ENCODE measurements at places on chromosomes 4 and X. TPM values are rescaled to one million over a fixed set of nuclear protein-coding genes. Genes with fewer than 3 reads are reported as not detected.

DNA sequence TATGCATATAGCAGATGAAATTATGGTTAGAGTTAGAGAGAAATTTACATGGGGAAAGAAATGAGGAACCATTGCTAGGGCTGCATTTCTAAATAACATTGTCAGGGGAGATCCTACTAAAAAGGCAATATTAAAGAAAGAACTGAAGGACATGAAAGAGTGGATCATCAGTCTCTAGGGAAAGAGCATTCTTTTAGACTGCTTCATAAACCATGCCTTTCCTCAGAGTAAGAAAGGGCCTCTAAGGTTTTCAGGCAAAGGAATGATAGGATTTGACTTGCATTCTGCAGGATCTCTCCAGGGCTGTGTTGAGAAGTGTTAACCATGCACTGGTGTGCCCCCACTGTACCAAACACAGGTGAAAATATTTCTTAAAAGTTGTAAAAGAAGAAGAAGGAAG, 385.4 kb upstream of the MAD2L1 start:
- no peak for DNase-seq

DNA sequence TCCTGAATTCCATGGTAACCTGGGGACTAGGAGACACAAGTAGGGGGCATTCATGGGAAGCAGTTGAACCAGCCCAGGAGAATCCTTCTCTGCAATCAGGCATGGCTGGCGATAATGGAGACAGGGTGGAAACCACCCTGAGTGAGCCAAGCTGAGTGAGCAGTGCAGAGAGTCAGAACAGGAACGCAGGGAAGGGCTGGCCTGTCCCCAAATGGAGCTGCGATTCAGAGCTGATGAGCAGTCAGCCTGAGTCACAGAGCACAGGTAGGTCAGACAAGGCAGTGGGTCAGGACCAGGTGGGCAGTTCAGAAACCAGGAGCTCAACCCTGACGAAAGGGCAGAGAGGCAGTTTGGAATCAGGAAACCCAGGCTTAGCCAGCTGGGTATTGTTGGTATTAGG, 129.0 kb downstream of the BTC start:
- no peak for DNase-seq

The FIP1L1 gene
- polyA plus RNA-seq, result 35.1 TPM

- DNase-seq, result no peak
These were observed 58.2 kb downstream of the ZNF827 start for GRCh38 chr4:145880355-145880960.

GRCh38 chr4:77877771-77878565, 15.3 kb downstream of the MRPL1 start:
- DNase-seq, result no peak

The HPSE gene
- 4.3 TPM for polyA plus RNA-seq

DNA sequence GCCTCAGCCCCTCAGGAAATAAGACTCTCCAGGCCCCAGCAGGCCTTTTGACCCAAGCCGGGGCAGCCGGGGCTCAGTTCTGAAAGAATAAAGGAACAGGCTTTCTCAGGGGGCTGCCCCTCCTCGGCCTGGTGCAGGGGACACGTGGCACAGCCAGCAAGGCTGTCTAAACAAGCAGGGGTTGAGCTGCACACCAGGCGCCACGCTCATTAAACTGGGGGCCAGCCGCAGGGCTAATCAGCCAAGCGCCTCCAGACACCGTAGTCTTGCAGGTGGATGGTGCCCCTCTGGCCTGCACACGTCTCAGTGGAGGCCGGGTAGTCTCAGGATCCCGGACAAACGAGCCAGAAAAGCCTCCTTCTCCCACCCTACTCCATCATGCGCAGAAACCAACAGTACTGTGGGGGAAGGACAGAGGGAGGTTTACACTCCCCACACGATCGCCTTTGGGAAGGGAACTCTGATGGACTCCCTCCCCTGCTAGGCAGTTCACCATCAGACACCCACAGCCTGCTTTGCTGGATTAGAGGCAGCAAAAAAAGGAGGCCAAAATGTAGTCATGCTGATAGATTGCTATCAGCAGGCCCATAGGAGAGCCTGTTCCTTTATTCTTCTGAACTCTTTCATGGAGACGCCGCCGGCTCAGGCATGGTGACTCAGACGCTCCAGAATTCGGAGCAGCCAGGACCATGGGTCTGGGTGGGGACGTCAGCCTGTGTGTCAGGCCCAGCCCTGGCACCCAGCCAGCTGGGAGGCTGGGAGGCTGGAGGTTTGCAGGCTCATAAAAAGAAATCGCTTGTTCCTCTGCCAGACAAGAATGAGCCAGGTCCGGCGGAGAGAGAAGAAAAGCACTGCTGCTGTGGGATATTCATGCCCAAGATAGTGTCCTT, 342.4 kb downstream of the BCOR start:
- DNase-seq, result peak; percentile 68

DNA sequence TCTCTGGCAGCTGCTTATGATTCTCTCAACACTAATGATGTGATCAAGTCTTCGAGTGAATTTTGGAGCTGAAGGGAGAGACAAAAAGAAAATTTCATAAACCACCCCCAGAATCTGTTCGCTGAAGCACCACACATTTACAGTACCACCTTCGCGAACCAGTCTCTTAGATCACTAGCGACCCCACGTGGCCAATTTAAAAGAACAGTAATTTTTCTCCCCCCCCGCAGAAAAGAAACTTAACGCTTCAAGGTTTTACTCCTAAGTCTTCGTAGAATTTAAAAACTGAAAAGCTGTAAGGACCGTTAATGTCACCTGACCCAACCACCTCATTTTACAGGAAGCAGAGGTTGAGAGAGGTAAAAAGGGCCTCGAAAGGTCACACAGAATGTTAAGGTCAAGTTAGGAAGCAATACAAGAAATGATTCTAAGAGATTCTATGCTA, 187.5 kb downstream of the QDPR start:
- DNase-seq, result peak; percentile 89

The PLAC1 gene
- polyA plus RNA-seq, result not detected

GRCh38 chr4:142559986-142560385, 286.1 kb downstream of the INPP4B start:
- no peak for DNase-seq

GRCh38 chrX:148555571-148556243, 55.3 kb downstream of the AFF2 start:
- no peak for DNase-seq

The ZDHHC15 gene
- 3.3 TPM for polyA plus RNA-seq

- peak; percentile 38 for DNase-seq
These were observed 357.6 kb upstream of the CPEB2 start for GRCh38 chr4:14644580-14645282.

- DNase-seq, result no peak
These were observed 65.4 kb upstream of the NKX1-1 start for GRCh38 chr4:1471443-1472147.

The SUPT20HL2 gene
- polyA plus RNA-seq, result not detected

- DNase-seq, result no peak
These were observed 78.5 kb downstream of the CRMP1 start for GRCh38 chr4:5814421-5814820.

The FGFBP2 gene
- polyA plus RNA-seq, result 0.78 TPM

GRCh38 chrX:129679901-129680300, 25.1 kb upstream of the APLN start:
- no peak for DNase-seq

DNA sequence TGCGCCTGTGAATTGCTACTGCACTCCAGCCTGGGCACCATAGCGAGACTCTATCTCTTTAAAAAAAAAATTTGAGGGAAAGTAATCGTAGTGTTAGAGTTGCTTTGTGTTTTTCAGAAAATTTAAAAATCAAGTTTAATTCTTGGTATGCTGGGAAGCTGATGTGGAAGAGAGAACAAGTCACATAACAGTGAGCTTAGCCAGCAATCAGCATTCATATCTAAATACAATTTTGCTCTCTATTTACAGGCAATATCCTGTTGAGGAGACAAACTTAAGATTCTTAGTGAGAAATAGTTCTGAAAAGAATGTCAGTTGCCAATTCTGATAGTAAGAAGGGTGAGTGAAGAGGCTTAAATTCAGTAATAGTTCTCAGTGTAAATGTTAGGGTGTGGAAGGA, 9.6 kb upstream of the NDUFC1 start:
- DNase-seq, result no peak

DNA sequence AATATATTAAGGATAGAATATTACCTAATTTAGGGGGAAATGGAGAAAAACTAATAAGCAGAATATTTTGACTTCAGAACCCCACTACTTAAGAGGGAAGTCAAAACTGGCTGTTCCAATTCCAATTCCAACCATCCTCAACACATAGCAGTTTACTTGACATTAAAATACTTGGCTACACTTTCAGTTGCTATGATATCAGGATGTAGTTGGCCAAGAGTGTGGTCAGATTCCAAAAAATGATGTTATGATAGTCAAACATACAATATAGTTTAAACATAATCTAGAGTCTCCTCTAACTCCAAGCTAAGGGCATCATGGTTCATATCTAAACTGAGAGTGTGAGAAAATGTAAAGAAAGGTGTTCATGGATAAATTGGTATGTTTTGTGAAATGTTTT, 16.5 kb upstream of the SMIM14 start:
- DNase-seq, result no peak

DNA sequence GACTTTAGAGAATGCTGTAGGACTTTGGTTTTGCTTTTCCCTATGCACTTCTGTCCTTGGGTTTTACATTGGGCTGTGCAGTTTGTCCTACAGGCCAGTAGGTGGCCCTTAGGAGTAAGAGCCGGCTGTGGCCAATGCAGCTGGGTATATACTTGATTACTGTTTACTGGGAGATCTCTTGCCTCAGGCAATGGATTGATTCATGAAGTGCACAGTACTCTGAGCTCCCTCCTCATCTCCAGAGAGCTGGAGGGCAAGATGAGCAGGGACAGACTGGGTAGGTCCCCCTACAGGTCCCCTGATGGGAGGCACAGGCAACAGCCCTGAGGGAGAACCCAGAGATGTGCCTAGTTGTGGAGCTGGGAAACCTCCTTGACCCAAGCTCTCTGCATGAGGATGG, 103.8 kb upstream of the QRFPR start:
- DNase-seq, result no peak
